PC-3 (cell line): ENCODE measurements at places on chromosomes 7 and 10. TPM values are rescaled to one million over a fixed set of nuclear protein-coding genes. Genes with fewer than 3 reads are reported as not detected.

Gene UPK3B
- total RNA-seq = 3.0 and 10.7 TPM in 2 replicates

Gene SEMA3D
- 4.0 and 4.8 TPM in 2 replicates for total RNA-seq

Gene HIBADH
- total RNA-seq = 43.7 and 45.8 TPM in 2 replicates

Gene THSD7A
- total RNA-seq = 0.04 and 0.06 TPM in 2 replicates

- H3K4me1 ChIP-seq = no peaks in the 10 kb centered on the region
- H3K27ac ChIP-seq = no peak overlapping the region
- peak; percentile 79 for DNase-seq
- no peaks in the 10 kb centered on the region for H3K36me3 ChIP-seq
Measured at GRCh38 chr7:37201003-37201875, 247.4 kb downstream of the ELMO1 start.

GRCh38 chr10:21587391-21587790, 53.4 kb downstream of the MLLT10 start:
- no peaks in the 10 kb centered on the region for H3K27me3 ChIP-seq
- no peaks in the 10 kb centered on the region for H3K4me1 ChIP-seq
- DNase-seq = no peak
- H3K27ac ChIP-seq = no peak overlapping the region
- H3K36me3 ChIP-seq = no peaks in the 10 kb centered on the region

DNA sequence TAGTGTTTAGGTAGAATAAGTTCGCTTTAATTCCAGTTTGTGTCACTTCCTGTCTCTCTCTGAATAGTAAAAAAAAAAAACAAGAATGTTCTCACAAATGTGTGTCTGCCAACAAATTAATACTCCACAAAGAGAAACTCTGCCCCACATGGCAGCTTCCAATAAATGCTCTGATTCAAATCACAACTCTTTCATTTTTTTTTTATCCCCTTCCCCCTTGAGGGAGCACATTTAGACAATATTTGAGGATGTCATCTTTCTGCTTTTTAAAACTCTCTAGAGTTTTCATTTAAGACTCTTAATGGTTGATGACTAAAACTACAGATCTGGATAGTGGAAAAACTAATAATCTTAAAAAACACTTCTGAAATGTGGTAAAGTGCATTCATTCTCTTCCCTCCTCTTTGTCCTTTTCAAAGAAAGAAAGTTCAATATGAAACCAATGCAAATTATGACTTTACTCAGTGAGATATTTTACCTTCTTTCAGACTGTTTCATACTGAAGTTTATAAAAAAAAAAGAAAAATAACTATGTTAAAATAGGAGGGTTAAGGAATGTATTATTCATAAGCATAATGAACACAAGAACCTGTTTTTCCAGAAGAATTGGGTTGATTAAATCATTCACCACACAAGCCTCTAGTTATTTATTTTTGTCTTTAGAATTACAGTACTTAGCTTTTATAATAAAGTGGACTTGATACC, 42.3 kb downstream of the ARID5B start:
- peaks cover 65% of the 10 kb centered on the region for H3K4me1 ChIP-seq
- H3K36me3 ChIP-seq = peaks cover 2% of the 10 kb centered on the region; the same call in 1 of the 2 replicates
- peak overlapping the region; percentile 31 for H3K4me3 ChIP-seq
- H3K27me3 ChIP-seq = no peaks in the 10 kb centered on the region

DNA sequence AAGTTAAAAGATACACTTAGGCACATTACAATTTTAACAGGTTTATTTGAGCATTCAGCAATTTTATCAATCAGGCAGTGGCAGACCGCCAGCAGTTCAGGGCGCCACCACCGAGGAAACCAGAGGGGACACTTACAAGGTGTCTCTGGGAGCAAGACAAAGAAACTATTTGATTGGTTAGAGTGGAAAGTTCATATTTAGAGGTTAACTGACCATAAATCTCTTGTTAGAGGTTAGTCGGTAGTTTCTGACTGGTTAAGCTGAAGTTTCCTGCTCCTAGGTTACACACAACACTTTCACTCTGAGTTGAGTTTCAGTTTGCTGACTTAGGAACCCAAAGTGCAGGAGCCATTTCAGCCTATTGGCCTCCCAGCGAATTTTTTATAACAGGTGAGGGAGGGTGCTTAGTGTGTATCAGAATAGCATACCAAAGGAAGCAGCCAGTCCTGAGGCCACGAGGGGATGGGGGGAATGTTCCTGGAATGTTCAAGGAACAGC, 10.8 kb upstream of the PVRIG start:
- H3K27me3 ChIP-seq = no peaks in the 10 kb centered on the region
- DNase-seq = no peak
- no peak overlapping the region for H3K4me3 ChIP-seq

- H3K27me3 ChIP-seq = no peaks in the 10 kb centered on the region
- H3K27ac ChIP-seq = peak overlapping the region; percentile 96
- H3K4me3 ChIP-seq = peak overlapping the region; percentile 28; the same call in 1 of the 2 replicates
- peaks cover 71% of the 10 kb centered on the region for H3K4me1 ChIP-seq
Measured at GRCh38 chr10:89278034-89278535, 23.8 kb upstream of the IFIT2 start.

DNA sequence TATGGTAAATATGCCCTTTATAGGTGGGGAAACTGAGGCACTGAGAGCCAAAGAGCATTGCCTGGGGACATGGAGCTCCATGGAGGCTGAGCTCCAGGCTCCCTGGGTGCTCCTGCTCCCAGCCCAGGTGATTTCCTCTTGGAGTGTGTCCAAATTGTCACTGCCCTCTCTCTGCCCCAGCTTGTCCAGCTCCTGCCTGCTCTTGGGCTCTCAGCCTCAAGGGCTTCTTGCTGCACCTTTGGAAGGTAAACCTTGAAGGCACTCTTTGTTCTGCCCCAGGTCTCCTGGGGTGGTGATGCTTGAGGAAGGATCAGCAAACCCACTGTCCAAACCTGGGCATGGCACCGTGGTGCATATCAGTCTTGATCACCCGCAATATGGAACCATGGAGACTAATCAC, 166.1 kb downstream of the RPS24 start:
- H3K4me1 ChIP-seq = no peaks in the 10 kb centered on the region
- DNase-seq = no peak
- peaks cover 57% of the 10 kb centered on the region for H3K27me3 ChIP-seq
- H3K4me3 ChIP-seq = no peak overlapping the region
- no peak overlapping the region for H3K27ac ChIP-seq
- H3K36me3 ChIP-seq = no peaks in the 10 kb centered on the region
